ENCODE measurements at places on chromosomes 3 and 15.

DNA sequence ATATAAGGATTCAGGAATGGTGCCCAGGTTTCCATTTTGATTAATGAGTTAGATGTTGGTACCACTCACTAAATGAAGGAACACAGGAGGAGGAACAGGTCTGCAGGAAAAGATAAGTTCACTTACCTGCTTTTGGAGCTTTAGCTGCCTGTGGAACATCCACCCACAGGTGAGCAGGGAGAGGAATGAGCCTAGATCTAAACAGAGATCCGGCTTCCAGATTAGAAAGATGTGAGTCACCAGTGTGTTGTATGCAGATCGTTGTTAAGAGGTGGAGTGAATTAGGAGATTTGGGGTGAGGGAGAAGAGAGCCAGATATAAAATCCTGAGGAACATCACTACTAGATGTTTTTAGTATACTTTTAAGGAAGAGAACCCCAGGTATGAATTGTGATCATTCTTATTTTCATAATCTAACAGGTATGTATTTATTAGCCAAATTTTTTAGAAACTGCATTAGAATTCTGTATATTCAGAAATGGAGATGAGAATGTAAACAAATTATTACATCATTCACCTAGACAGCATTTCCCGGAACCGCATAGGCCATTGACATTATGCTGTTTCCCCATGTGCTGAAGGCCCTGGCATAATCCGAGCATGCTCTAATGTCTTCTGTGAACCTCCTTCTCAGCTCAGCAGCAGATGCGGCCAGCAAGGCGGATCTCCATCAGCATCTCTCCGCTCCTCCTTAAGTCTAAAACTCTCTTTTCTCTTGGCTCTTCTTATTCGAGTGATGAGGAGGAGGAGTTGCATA lies 118.2 kb downstream of the KLHL25 start:
- no peak for DNase-seq

GRCh38 chr3:14522129-14522691 lies 17.9 kb downstream of the GRIP2 start:
- DNase-seq, result no peak

DNA sequence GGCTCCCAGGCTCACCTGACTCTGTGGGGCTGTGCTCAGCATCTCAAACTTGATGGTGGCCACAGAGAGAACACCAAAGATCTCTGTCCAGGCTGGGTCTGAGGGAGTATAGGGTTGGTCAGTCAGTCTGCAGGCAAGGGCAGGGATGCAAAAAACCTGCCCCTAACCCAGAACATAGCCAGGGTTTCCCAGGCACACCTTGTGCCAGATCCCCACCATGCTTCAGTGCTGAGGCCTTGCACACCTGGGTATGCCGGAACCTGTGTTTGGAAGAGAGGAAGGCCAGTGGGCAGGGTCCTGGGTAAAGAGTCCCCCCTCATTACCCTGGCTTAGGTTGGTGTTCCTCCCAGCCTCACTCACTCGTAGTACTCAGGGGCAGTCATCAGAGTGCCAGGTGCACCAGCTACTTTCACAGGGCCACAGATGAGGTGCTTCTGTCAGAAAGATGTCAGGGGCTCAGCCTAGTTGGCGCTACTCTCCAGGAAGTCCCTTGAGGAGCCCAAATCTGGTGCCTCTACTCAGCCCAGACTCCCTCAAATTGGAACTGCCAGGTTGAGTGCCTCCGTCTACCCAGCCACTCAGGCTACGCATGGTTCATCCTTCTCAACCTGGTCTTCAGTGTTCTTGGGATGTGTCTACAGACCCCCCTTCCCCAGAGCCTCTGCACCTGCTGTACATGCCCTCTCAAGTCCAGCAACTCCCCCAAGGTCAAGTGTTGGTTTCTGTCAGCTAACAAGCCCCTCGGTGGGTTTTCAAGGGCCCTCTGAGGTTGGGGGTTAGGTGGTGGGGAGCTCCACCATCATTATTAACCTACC lies 1.8 kb downstream of the DALRD3 start:
- no peak for DNase-seq

- no peak for DNase-seq
Measured at GRCh38 chr3:62771331-62772072, 103.7 kb downstream of the CADPS start.

DNA sequence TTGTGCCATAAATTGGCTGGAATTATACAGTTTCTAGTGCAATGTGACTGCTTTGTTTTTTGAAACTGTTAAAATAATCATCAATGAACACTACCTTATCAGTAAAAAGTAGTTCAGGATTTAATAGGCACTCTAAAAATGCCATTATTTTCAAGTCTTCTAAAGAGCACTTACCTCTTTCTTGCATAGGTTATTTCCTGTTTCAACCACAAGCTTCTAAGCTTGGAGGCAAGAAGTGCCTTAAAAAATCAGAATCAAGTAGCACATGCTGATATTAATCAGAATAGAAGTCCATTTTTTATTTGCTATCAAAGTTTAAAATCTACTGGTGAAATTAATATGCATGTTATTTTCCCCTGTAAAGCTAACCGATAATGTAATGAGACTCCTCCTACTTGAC lies 991.6 kb downstream of the CADM2 start:
- DNase-seq, result no peak

GRCh38 chr3:45946307-45946706 lies 3.0 kb downstream of the CXCR6 start:
- no peak for DNase-seq

DNA sequence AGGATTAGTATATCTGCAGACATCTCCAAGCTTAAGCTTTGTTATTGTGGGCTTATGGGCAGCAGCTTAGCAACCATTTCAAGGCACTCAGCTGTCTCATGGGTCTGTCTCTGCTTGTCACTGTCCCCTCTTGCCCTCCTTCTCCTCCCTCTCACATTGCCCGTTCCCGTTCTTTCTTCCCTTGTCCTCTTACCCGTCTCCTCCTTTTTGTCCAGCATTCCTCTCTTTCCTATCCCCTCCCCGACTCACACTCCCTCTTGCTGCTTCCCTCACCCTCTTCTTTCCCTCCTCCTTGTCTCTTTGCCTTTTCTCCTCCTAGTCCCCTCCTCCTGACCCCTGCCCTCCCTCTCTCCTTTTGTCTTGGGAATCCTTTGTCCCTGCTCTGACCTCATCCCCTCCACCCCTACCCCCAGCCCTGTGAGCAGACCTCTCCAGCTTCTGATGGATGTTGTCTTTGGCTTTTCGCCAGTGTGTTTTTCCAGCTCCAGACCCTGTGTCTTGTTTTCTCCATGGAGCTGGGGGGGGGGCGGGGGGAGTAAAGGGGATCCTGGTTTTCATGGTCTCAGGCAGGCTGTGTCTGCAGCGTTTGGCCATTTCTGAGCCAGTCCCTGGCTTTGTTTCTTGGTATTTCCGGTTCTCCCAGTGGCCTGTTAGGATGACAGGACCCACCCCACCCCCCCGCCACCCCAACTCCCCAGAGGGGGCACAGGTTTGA lies 47.9 kb upstream of the TRAK1 start:
- no peak for DNase-seq

DNA sequence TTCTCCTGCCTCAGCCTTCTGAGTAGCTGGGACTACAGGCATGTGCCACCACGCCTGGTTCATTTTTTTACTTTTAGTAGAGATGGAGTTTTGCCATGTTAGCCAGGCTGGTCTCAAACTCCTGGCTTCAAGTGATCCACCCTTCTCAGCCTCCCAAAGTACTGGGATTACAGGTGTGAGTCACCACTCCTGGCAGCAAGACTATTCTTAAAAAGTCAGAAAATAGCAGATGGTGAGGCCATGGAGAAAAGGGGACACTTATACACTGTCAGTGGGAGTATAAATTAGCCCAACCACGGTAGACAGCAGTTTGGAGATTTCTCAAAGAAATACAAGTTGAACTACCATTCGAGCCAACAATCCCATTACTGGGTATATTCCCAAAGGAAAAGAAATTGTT lies 603.3 kb upstream of the TBL1XR1 start:
- DNase-seq, result no peak

DNA sequence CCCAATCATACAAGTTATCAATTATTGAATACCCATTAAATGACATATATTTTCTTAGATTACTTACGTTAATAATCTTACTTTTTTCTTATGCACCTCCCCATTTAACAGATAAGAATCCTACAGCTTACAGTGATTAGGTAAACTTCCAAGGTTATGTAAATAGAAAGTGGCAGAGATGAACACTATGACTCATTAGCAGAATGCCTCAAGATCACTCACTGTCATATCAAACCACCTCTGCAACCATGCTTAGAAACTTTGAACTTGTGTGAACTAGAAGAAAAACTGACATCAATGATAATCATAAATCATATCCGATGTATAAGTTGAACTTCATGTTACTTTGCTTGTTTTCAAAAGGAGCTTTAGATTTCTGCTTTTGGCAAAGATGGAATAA lies 911.6 kb upstream of the ARPP21 start:
- no peak for DNase-seq

- DNase-seq, result no peak
Measured at GRCh38 chr15:30065025-30065801, 17.5 kb upstream of the GOLGA8J start.

- no peak for DNase-seq
Measured at GRCh38 chr3:38586546-38587520, 62.7 kb downstream of the SCN5A start.

DNA sequence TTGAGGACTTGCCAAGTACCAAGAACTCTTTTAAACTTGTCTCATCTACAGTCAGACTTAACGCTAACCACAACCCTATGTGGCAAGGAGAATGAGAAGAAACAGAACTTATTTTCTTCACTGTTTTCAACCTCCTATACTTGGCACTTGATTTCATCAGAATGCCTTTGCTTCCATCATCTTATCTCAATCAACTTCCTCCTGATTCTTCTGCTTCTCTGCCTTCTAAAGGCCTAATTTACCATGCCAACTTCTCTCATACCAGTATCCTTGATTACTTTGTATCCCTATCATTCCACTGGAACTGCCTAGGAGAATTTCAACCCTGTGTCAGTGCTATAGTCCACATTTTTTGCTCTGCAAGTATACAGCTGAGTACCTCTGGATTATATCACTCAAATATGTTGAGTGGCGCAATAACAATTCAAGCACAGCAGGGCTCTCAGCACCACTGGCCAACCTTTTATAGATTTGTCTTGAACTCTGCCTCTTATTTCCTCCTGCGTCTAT lies 413.6 kb downstream of the ROBO1 start:
- DNase-seq, result no peak

- DNase-seq, result no peak
Measured at GRCh38 chr3:173553635-173554280, 156.2 kb downstream of the NLGN1 start.

- DNase-seq, result no peak
Measured at GRCh38 chr3:17986348-17986816, 244.0 kb upstream of the TBC1D5 start.

- no peak for DNase-seq
Measured at GRCh38 chr15:89486726-89487050, 9.7 kb downstream of the RHCG start.

DNA sequence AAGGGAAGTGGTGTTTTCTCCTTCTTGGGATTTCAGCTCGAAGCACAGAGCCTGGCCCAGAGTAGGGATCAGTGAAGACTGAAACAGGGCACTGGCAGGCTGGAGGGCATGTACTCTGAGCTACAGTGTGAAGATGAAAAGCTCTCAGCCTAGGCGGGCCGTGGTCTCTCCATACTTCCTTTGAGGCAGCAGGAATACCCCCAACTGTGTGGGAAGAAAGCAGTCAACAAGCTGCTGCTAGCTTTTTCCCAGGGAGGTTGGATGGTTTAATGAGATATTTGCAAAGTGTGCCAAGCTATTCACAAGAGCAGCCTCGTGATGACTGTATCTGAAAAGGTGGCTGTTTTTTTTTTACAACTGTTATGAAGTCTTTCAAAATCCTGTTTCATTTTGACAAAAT lies 47.2 kb downstream of the NMNAT3 start:
- DNase-seq, result no peak

DNA sequence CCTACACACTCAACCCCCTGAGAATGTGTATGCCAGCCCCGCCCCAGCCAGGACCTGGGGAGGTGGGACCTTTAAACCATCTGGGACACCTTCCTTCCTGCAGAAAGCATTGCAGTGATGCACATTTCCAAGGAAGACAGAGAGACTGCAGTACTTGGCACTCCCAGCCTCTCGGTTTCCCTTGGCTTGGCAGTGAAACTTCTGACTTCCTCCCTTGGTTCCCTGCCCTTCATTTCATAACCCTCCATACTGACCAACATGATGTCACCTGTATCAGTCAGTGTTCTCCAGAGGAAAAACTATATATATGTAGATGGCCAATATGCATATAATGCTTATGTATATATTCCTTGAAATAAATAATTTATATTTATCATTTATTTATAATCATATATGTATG lies 103.2 kb downstream of the SST start:
- no peak for DNase-seq

DNA sequence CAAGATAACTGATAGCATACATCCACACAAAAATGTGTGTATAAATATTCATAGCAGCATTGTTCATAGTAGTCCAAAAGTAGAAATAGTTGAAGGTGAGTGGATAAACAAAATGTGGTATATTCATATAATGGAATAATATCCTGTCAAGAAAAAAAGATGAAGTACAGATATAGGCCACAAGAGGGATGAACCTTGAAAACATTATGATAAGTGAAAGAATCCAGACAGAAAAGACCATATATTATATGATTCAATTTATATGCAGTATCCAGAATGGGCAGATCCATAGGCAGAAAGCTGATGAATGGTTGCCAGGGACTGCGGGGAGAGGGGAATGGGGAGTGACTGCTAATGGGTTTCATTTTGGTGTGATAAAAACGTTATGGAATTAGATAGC lies 54.3 kb upstream of the TNIK start:
- no peak for DNase-seq

DNA sequence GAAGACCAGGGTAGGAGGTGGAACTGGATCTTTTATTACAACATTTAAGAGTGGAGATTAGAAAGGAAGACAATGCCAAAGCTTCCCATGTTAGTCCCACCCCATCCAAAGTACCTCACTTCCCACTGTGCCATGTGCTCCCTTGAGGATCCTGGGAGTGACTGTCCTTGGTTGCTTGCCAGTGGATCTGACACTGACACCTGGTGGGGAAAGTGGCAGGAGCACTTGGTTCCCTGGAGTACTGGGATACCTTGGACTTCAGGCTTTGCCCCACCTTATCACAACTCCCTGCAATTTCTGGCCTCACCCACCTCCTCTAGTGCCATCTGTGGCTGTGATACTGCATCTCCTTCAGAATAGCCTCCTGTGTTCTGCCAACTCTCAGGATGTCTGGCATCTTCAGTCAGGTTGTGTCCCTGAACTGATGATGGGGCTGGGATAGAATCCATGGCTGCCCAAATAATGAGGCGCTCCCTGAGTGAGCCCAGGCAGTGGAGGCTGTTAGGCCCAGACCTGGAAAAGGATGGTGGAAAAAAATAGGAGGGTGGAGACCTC lies 1.3 kb downstream of the ELL3 start:
- no peak for DNase-seq

- DNase-seq, result no peak
Measured at GRCh38 chr3:27278383-27279055, 90.7 kb downstream of the NEK10 start.

DNA sequence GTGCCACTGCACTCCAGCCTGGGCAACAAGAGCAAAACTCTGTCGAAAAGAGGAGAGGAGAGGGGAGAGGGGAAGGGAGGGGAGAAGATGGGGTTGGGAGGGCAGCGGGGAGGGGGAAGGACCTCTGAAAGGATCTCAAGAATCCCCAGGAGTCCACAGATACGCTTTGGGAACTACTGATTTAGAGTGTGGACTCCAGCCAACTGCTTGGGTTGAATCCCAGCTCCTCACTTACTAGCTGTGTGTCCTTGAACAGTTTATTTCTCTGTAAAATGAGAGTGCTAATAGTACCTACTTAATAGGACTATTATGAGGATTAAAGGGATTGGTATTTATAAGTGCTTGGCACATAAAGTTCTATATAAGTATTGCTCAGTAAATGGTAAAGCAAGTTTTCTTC lies 45.0 kb upstream of the FAH start:
- no peak for DNase-seq

All from hippocampal formation (tissue), 2 donors.